Fibroblast of pulmonary artery (primary cell): ENCODE measurements at places on chromosomes 5 and 9.

GRCh38 chr5:124919076-124919475, 172.6 kb upstream of the ZNF608 start:
- no peak for DNase-seq

DNA sequence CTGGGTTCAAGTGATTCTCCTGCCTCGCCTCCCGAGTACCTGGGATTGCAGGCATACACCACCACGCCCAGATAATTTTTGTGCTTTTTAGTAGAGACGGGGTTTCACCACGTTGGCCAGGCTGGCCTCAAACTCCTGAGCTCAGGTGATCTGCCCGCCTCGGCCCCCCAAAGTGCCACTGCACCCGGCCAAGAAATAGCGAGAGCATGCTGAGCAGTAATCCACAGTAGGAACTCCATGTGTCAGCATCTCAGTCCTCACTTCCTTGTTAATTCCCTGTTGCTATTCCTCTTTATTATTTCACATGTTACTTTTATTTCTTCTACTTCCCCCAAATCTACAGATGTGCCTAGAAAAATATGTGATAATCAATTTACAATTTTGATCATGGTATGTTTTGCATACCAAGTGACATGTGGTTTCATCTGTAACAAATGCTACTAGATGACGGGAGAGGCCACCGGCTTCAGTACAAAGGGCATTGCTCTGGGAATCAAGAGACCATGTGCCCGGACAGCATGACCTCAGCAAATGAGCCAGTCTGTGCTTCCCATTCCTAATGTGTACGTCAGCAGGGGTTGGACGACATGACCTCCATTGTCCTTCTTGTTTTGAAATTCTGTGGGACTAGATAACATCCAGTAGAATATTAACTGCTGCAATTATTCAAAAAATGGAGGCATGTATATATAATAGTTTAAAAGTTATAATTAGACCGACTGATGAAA, 61.6 kb downstream of the FNBP1 start:
- DNase-seq = peak; percentile 95

- peak; percentile 54 for DNase-seq
Observed at GRCh38 chr9:38059233-38059936, 9.6 kb downstream of the SHB start.

- no peak for DNase-seq
Observed at GRCh38 chr9:68708513-68708912, 3.5 kb downstream of the PIP5K1B start.

- DNase-seq = peak; percentile 61
Observed at GRCh38 chr5:14726066-14726838, 61.7 kb downstream of the OTULIN start.

GRCh38 chr5:170169996-170170395, 62.8 kb upstream of the C5orf58 start:
- DNase-seq = no peak

GRCh38 chr5:120638449-120638848, 174.3 kb downstream of the PRR16 start:
- DNase-seq = no peak

GRCh38 chr9:123742009-123742767, 187.7 kb downstream of the DENND1A start:
- DNase-seq = peak; percentile 73
